Omental fat pad (tissue), 4 donors: ENCODE measurements at places on chromosomes 2 and 18.

- no peak for DNase-seq
These were observed at the start of gene NEUROD1 for GRCh38 chr2:181680055-181680936. Gene NEUROD1, minus strand, starts transcription at chr2:181680517. Its CDS starts 1,657 bp downstream, at chr2:181678860.

- no peak for DNase-seq
These were observed 41.3 kb upstream of the GYPC start for GRCh38 chr2:126614524-126615227.

- DNase-seq = peak; percentile 38
These were observed 15.2 kb downstream of the SRBD1 start for GRCh38 chr2:45595721-45596435.

GRCh38 chr18:73059280-73059679 is 191.5 kb upstream of the NETO1 start:
- DNase-seq = no peak

DNA sequence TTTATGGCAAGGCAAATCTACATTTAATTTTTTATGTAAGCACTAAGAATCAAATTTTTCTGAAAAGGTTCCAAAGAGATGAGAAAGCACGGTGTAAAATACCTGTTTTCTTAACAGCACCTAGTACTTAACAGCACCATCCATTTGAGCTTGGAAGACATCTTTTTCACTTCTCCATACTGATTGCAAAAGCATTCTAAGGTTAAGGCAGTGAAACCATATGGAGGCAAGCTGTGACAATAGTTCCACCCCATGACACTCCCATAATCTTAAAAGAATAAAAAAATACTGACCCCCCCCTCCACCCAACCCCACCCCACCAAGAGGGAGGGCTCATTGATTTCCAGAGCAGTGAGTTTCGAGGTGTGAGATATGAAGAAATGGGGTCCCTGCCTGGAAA is 60.6 kb downstream of the ZCCHC2 start:
- no peak for DNase-seq

DNA sequence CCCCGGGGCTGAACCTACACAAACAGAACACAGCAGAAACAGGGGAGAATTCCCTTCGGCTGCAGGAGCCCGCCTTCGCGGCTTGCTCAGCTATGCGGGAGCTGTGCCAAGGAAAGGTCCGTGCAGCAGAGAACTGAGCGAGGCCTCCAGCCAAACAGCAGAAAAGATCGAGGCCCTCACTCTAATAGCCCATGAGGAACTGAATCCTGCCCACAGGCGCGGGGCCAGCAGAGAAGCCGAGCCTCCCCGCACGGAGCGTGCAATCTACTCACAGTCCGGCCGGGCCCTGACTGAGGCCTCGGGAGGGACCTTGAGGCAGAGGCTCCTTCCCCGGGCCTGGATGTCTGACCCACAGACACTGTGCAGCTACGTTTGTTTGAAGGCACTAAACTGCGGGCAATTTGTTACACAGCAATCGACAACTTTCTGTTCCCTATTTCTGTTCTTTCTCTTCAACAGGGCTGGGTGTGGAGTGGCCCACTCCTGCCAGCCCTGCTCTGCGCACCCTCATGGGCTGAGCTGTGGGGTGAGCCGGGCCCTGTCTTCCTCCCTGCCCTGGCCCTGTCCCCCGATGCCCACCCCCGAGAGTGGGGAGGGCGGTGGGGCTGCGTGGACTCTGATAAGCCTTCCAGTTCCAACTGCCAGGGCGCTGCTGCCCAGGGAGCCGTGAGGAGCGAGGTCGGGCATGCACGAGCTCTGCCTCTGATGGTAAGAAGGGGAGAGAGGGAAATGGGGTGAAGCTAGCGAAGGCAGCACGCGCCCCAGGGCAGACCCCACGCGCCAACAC is 13.7 kb downstream of the HES6 start:
- no peak for DNase-seq

GRCh38 chr2:31047599-31047998 is 90.6 kb downstream of the GALNT14 start:
- DNase-seq = no peak

GRCh38 chr18:62784338-62784965 is 69.1 kb downstream of the PHLPP1 start:
- DNase-seq = no peak

- no peak for DNase-seq
These were observed 15.2 kb downstream of the ARID5A start for GRCh38 chr2:96551605-96552314.

GRCh38 chr2:1995081-1995480 is 250.8 kb upstream of the PXDN start:
- DNase-seq = no peak

- DNase-seq = no peak
These were observed 62.0 kb downstream of the REEP1 start for GRCh38 chr2:86275384-86275799.

DNA sequence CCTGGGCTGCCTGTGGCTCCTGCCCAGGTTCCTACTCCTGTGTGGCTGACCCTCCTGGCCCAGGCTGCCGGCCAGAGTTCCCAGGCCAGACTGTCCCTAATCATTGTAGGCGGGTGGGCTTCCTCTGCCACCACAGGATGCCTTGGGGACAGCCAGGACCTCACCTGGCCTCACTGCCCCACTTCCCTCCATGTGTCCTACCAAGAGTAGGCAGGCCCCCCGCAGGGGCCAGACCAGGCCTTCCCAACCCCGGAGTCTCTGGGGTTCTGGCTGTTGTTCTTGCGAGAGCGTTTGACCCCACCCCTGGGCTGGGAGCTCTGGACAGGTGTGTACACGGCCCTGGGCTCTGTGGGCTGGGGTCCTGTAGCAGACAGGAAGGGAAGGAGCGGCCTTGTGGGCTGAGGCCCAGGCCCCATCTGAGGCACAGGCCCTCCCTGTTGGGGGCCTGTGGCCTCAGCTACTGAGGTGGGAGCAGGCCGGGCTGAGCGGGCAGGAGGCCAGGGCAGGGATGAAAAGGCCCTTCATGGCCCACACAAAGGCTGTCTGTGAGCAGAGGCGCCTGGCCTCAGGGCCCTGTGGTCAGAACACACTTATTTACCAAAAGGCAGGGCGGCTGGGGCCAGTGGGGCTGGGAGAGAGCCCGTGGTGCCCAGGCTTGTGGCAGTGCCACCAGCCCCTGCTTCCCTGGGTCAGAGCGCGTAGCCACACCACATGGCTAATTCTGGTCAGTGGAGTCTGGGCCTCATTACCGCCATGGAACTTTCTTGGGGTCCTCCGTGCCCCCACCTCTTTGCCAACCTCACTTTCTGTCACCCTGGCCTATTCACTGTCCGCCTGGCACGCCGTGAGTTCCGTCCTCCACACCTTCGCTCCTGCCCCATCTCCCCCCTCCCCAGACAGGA is 2.0 kb downstream of the SNORC start:
- no peak for DNase-seq

DNA sequence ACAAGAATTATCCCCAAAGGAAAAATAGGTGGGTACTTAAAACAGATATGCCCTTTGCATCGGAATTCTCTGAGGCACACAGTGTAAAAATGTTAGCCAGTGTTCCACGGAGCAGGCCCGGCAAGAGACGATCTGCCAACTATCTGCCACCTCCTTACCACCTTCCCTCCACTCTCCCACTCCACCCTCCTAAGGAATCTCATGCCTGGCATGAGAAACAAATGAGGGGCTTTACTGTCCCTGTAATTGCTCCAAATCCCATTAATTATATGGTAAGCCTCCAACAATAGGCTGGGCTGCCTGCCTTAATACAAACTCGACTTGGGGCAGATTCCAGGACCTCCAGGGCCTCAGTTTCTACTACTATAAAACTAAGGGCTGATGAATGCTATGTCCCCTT is 102.3 kb downstream of the ZBTB7C start:
- no peak for DNase-seq

DNA sequence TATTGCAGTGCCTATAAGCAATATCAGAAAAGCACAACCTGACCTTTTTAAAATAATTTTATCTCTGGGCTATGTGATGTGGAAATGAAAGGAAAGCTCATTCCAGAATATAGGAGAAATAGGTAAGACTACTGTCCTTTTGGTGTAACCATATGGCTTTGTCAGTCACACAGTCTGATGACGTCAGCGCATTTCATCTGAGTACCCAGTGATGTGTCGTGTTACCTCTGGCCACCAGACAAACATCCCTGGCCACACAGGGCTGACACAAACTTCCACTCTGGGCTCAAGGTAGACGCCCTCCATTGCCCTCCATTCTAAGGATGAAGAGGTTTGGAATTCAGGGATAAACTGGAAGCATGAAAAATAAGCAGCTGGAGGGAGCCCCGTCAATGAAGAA is 506.7 kb downstream of the CMPK2 start:
- DNase-seq = no peak

- DNase-seq = no peak
These were observed 143.6 kb downstream of the COL4A4 start for GRCh38 chr2:227020416-227020815.

- DNase-seq = no peak
These were observed 144.4 kb downstream of the MREG start for GRCh38 chr2:215868846-215869543.

- no peak for DNase-seq
These were observed 78.9 kb downstream of the MAP4K4 start for GRCh38 chr2:101776172-101777043.

GRCh38 chr2:71891719-71892422 is 255.8 kb downstream of the CYP26B1 start:
- DNase-seq = no peak

- DNase-seq = no peak
These were observed 271.4 kb downstream of the DYSF start for GRCh38 chr2:71724793-71725192.

GRCh38 chr2:11729362-11730212 is 16.8 kb upstream of the LPIN1 start:
- DNase-seq = no peak

- no peak for DNase-seq
These were observed 45.5 kb downstream of the CMPK2 start for GRCh38 chr2:6820236-6820635.

DNA sequence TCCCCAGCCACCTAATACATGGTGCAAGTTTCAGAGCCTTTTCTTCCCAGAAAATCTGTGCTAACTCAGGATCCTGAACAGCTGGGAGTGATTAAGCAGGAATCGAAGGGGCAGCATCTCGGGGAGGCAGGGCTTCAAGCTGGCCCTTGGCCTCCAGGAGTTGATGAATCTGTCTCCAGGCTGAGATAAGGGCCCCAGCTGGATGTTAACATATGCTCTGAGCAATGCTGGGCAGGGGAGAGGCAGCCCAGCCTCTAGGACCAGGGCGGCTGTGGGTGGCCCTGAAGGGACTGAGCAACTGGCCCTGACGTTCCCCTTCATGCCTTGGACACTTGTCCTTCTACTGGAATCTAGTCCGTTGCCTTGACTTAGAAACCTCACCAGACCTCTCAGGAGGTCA is 84.1 kb upstream of the EPC2 start:
- DNase-seq = no peak

DNA sequence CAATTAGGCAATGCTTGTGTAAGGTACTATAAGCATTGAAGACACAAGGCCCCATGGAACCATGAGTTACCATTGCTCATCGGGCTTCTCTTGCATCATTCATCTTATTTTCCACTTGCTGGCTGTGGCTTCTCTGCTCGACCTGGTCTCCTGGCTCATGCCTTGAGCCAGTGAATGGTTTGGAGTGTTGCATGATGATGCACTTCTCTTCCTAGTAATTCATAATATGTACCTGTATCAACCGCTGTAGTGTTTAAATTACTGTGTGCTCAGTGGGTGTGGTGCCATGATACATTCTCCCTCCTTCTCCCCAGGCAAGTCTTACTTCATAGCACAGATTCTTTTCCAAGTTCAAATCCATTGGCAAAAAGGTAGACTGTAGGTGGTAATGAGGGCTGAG is 66.8 kb downstream of the ABCA12 start:
- no peak for DNase-seq

GRCh38 chr2:181679544-181679979 is 755 bp downstream of the NEUROD1 start:
- DNase-seq = no peak

GRCh38 chr2:168708080-168708479 is 94.4 kb upstream of the NOSTRIN start:
- no peak for DNase-seq

- no peak for DNase-seq
These were observed 87.1 kb downstream of the SETBP1 start for GRCh38 chr18:44767807-44768206.

GRCh38 chr2:84965827-84966226 is 5.1 kb upstream of the KCMF1 start:
- DNase-seq = no peak
